ENCODE measurements at places on chromosomes 2 and 18.

DNA sequence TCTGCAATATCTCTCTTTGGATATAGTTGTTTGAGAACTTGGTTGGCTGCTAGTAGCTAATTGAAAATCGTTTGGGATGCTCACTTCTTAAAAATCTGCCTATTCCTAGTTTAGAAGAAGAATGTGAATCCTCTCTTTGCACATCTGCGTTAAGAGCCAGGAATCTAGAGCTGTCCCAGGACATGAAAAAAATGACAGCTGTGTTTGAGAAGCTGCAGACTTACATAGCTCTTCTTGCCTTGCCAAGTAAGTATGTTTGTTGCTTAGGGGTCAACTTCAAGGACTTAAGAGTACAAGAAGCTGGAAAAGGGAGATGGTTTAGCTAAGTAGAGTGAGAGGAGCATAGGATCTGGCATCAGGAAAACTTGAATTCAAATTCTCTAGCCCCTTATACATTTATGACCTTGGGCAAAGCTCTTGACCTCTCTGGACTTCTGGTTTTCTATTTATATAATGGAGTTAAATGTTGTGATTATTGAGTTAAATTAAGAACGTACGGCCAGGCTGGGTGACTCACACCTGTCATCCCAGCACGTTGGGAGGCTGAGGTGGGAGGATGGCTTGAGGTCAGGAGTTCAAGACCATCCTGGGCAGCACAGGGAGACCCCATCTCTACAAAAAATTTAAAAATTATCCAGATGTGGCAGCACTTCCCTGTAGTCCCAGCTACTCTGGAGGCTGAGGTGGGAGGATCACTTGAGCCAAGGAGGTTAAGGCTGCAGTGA, 55.2 kb upstream of the STON1 start:
- no peak for DNase-seq

GRCh38 chr18:77376733-77377094, 127.1 kb downstream of the GALR1 start:
- no peak for DNase-seq

GRCh38 chr2:223668302-223668998, 66.3 kb upstream of the SCG2 start:
- DNase-seq: no peak

DNA sequence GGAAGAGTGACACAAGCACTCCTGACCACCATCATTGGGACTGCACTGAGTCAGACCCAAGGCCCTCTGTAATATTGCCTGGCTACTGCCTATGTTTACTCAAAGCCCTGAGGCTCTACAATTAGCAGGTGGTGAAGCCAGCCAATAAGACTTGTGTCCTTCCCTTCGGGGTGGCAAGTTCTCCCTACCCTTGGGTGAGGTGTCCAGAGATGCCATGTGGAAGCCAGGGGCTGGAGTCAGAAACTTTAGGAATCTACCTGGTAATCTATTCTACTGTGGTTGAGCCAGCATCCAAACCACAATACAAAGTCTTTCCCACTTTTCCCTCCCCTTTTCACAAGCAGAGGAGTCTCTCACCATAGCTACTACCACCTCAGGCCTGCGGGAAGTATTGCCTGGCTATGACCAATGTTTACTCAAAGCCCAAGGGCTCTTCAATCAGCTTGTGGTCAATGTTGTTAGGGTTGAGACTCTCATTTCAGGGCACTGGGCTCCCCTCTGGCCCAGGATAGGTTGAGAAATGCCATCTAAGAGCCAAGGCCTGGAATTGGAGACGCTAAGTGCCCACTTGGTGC, 17.6 kb downstream of the DHRS9 start:
- no peak for DNase-seq

GRCh38 chr2:201964011-201964410, 69.6 kb upstream of the FZD7 start:
- no peak for DNase-seq

DNA sequence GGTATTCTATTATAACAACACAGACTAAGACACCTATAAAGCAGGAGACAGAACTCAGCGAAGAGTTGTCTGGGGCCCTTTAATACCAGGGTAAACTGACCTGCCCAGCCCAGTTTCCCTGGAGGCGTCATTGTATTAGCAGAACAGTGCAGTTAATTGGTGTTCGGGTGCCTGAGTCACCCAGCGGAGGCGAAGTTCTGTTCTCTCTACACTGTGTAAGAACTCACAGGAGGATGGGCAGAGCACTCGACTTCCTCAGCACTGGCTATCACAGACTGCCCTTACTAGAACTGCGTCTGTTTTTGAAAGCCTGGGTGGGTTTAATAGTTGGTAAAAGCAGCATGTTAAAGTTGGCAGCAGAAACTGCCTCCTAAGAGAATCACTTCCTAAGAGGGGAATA, 106.5 kb upstream of the ATP8B1 start:
- no peak for DNase-seq

GRCh38 chr2:9477914-9478313, 3.6 kb downstream of the IAH1 start:
- no peak for DNase-seq

- DNase-seq: peak; percentile 14
Observed at GRCh38 chr2:221969087-221969829, 329.5 kb downstream of the PAX3 start.

DNA sequence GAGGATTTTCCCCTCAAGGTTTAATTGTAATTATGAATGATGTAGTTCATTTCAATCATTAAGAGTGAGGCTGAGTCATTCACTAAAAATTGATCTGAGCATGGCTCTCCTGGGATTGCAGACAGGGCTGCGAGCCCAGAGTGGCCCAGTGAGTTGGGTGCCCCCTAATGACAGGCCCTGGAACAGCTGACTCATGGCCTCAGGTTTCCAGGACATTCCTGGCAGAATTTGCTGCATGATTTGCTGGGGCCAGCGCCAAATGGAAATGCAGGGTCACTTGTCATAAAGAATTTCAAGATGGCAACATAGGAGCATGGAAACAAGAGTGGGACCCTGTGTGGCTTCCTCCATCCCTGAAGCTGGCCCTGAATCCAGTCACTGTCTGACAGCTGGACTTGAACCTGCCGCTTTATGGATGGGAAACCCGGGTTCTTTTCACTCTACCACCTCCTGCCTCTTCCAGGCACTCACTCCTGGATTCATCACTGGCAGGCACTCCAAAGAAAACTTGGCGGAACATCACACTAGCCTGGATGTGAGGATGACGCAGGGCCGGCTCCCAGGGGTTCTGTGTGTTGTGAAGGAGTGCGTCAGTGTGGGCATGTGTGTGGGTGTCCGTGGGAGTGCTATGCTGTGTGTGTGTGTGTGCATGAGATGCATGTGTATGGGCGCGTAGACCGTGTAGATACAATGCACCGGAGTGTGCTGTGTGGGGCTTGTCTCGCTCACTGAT, 15.2 kb downstream of the OTOF start:
- peak; percentile 71 for DNase-seq

DNA sequence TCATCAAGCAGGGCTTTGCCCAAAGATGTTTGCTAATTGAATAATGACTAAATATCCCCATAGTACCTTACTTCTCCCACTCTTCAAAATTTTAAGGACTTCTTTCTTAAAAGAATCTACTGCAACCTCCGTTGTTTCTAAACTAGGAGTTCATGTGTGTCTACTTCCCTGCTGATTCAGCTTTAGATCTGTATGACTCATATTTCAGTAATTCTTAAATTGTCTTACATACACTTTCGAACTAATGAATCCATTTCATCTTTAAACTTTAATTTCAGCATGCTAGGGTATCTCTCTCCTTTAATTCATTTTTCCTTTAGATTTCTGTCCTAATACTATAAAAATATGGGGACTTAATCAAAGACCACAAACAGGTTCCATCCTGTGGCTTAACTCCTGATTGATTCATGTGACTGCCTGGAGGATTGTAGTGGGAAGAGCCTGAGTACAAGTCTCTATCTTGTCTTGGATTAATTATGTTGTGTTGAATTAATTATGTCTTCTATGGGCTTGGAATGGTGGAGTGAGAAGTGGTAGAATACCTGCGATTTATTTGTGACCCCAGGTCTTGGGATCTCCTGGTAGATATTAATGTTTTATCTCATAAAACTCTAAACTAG, 24.9 kb upstream of the COL5A2 start:
- DNase-seq: no peak

- peak; percentile 89 for DNase-seq
Observed at GRCh38 chr2:86079981-86080911, 25.4 kb downstream of the POLR1A start.

GRCh38 chr2:113070606-113070975, 2.8 kb downstream of the IL1F10 start:
- no peak for DNase-seq

- no peak for DNase-seq
Observed at GRCh38 chr2:86066915-86067314, 38.8 kb downstream of the POLR1A start.
